ENCODE measurements at places on chromosomes 3 and 15.

- H3K4me1 ChIP-seq = no peaks in the 10 kb centered on the region
- DNase-seq = no peak
- no peaks in the 10 kb centered on the region for H3K36me3 ChIP-seq
- H3K27ac ChIP-seq = no peak overlapping the region
- H3K27me3 ChIP-seq = no peaks in the 10 kb centered on the region
- H3K4me3 ChIP-seq = no peak overlapping the region
Observed at GRCh38 chr3:193231201-193231600, 9.8 kb upstream of the PLAAT1 start.

DNA sequence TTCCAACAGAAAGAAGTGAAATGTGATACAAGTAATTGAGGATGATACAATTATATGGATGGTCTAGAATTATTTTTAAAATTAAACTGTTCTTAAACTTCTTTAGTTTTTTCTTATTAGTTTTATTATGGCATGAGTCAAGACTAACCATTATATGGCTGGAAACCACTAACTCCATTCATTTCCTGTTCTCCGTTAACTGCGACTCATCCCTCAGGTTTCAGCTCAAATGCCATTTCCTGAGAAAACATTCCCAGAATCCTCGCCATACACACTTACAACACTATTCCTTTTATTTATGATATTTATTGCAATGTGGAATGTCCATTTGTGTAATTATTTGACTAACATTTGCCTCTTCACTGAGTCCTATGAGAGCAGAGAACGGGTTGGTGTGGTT is 394.1 kb downstream of the SOX2 start:
- H3K36me3 ChIP-seq = no peaks in the 10 kb centered on the region
- no peaks in the 10 kb centered on the region for H3K27me3 ChIP-seq
- no peak for DNase-seq
- H3K27ac ChIP-seq = no peak overlapping the region

DNA sequence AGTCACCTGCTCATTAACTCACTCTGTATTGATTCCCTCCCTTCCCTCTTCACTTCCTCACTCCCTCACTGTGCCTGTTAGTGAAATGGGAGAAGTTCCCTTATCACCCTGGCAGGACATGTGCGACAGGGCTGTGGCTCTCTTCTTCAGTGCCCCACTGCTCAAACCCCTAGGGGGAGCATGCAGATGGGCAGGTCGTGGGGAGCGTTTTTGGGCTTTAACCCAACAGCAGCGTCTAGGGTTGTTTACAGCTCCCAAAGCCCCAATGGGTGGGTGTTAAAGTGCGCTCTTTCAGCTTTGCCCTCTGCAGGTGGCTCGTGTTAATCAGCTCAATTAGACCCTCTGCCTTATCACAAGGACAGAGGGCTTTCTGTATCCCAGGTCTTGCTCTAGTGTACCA is 447.8 kb upstream of the PROK2 start:
- no peaks in the 10 kb centered on the region for H3K4me1 ChIP-seq
- H3K4me3 ChIP-seq = no peak overlapping the region
- no peaks in the 10 kb centered on the region for H3K36me3 ChIP-seq
- DNase-seq = no peak
- no peaks in the 10 kb centered on the region for H3K27me3 ChIP-seq

- no peak overlapping the region for H3K27ac ChIP-seq
- no peak overlapping the region for H3K4me3 ChIP-seq
- no peak for DNase-seq
- H3K4me1 ChIP-seq = peaks cover 19% of the 10 kb centered on the region
Observed at GRCh38 chr3:45171283-45171682, 25.1 kb upstream of the CDCP1 start.

- H3K4me1 ChIP-seq = peaks cover 15% of the 10 kb centered on the region
- no peak for DNase-seq
- no peaks in the 10 kb centered on the region for H3K27me3 ChIP-seq
- peaks cover 7% of the 10 kb centered on the region for H3K36me3 ChIP-seq
- peak overlapping the region; percentile 97 for H3K27ac ChIP-seq
Observed at GRCh38 chr3:172040981-172041963, 1.9 kb downstream of the FNDC3B start.

- no peak for DNase-seq
- no peak overlapping the region for H3K27ac ChIP-seq
- H3K27me3 ChIP-seq = no peaks in the 10 kb centered on the region
- no peak overlapping the region for H3K4me3 ChIP-seq
- H3K4me1 ChIP-seq = no peaks in the 10 kb centered on the region
- H3K36me3 ChIP-seq = no peaks in the 10 kb centered on the region
Observed at GRCh38 chr3:156511987-156512677, 42.8 kb downstream of the SSR3 start.

DNA sequence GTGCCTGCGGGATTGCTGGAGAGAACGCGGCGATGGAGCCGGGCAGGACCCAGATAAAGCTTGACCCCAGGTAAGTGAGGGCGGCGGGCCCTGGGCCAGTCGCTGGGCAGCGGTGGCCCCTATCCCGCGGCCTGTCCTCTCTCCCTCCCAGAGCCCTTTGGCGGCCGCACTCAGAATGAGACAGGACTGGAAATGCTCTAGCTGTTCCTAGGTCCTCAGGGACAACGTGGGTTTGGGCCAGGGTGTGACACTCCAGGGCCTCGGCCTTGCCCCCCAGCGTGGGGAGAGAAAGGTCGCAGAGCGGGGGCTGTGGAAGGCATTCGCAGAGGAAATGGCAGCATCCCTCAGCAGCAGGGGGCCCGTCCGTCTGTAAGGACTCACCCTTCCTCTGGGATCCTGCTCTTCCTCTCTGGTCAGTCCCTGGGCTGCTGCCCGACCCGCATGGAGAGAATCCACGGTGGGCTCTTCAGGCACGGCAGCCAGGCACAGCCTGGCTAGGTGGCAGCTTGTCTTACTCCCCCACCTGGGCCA is 412 bp downstream of the SLC51A start:
- no peak overlapping the region for H3K4me3 ChIP-seq
- H3K36me3 ChIP-seq = no peaks in the 10 kb centered on the region
- H3K27me3 ChIP-seq = no peaks in the 10 kb centered on the region
- no peak for DNase-seq

DNA sequence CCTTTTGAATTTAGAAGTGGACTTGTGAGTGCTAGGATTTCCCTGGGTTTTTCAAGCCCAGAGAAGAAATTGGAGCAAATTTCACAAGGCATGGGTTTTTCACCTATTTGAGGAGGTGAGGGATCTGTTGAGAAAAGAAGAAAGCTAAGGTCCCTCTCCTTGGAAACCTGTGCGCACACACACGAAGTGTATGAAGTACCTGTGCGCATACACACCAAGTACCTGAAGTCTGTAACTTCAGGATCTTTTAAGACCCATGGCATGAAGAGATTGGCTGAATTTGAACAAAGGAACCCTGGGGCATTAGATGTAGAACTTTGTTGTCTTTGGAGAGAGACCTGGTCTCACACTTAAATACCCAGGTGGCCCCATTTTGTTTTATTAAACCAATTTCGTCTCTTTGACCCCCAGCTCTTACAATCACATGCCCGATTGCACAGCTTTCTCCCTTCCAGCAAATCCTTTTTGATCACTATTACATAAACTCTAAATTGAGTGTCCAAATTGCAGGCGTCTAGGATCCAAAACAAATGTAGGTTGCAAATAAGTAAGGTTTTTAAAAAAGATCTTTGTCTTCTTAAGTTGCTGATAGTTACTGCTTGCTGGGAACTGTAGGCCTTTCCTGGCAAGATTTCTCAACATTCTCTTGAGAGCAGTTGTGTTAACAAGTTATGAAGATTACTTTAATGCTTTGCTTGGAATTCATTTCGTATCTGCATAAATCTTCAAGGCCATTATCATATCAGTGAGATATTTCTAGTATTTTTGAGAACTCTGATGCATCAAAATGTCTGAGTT is 64.3 kb downstream of the CMTM8 start:
- H3K4me3 ChIP-seq = peak overlapping the region; percentile 8
- H3K4me1 ChIP-seq = peaks cover 33% of the 10 kb centered on the region
- no peaks in the 10 kb centered on the region for H3K36me3 ChIP-seq
- peak overlapping the region; percentile 66 for H3K27ac ChIP-seq
- no peak for DNase-seq
- no peaks in the 10 kb centered on the region for H3K27me3 ChIP-seq

- H3K27ac ChIP-seq = no peak overlapping the region
- H3K36me3 ChIP-seq = no peaks in the 10 kb centered on the region
- no peak overlapping the region for H3K4me3 ChIP-seq
- DNase-seq = no peak
- no peaks in the 10 kb centered on the region for H3K4me1 ChIP-seq
- H3K27me3 ChIP-seq = no peaks in the 10 kb centered on the region
Observed at GRCh38 chr3:171219258-171219657, 192.7 kb upstream of the SLC2A2 start.

GRCh38 chr15:99365242-99365641 is 114.0 kb downstream of the LRRC28 start:
- H3K36me3 ChIP-seq = no peaks in the 10 kb centered on the region
- no peak for DNase-seq
- H3K27me3 ChIP-seq = no peaks in the 10 kb centered on the region
- no peak overlapping the region for H3K4me3 ChIP-seq

DNA sequence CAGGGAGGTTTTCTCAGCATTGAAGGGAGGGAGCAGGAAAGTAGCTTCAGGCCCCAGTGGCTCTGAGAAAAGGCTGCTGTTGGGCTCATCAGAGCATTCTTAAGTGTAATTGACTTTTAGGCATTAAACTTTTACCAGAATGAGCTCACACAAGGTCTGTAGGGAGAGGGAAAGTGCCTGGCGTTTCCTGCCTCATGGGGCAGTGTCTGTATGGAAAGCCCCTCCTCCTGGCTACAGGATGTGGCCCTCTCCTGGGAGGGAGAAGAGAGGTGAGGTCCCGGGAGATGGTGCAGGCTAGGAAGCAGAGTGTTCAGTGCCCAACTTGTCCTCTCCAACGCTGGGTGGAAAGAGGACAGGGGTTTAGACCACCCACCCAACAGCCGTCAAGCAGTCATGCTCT is 21.3 kb upstream of the SCN10A start:
- no peak overlapping the region for H3K4me3 ChIP-seq
- no peak for DNase-seq
- H3K36me3 ChIP-seq = no peaks in the 10 kb centered on the region
- H3K27me3 ChIP-seq = no peaks in the 10 kb centered on the region

DNA sequence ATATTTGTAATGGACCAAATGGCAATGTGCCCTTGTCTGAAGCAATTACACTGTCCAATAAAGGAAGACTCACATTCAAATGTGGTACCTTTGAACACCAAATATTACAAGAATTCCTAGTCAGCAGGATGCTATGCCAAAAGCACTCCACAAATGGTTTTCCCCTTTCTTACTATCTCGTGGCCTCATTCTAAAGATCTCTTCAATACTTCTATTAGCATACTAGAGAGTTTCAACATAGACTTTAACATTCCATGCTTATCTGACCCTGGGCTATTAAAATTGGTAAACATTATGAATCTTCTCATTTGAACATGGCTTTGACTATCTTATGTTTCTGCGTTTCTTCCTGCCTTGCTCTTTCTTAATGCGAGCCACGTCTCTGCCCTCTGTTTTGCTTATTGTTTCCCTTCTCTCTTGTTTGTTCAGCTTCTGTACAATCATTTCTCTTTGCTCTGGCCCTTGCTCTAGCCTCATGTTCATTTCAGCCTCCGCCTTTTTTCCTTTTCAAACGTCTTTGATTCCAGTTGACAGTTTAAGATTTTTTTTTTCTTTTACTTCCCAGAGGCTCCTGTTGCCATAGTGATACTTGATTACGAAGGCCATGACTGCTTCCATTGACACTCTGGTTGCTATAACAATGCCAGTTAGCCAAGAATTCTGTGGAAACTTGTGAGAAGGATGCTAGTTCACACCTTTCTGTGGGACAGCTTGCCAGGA is 49.5 kb upstream of the SLC9A9 start:
- H3K4me3 ChIP-seq = no peak overlapping the region
- H3K27me3 ChIP-seq = no peaks in the 10 kb centered on the region
- no peaks in the 10 kb centered on the region for H3K36me3 ChIP-seq
- DNase-seq = no peak

GRCh38 chr15:69161079-69161877 is 843 bp downstream of the GLCE start:
- H3K27ac ChIP-seq = peak overlapping the region; percentile 76
- H3K4me3 ChIP-seq = peak overlapping the region; percentile 92
- no peaks in the 10 kb centered on the region for H3K36me3 ChIP-seq

DNA sequence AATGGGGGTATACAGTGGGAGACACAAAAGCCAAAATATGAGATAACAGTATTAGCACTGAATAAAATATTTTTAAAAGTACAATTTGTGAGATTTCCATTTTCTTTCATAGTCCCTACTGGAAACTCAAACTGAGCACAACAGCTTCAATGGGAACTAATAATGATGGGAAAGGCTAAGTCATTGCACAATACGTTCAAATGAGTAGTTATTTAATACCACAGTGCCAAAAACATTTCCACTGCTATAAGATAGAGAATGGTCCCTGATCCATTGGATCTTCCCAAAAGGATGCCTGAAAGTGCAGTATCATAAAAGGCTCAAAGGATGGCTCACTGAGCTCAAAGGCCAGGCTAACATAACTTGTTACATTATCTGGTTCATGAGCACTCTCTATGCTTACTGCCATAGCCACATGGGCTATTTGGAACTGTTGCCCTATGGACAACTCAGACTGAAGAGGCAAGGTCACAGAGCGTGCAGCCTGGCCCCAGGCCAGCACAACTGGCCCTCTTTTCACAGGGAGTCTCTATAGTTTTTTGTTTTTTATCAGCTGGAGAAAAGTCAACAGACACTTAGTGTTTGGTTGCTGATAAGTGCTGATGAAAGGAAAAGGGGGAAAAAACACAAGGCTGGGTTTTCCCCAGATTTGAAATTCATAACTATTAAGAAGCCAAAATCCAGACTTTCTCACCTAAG is 54.1 kb upstream of the PPIB start:
- no peak overlapping the region for H3K4me3 ChIP-seq
- H3K36me3 ChIP-seq = no peaks in the 10 kb centered on the region
- H3K27ac ChIP-seq = no peak overlapping the region
- H3K4me1 ChIP-seq = no peaks in the 10 kb centered on the region

- H3K36me3 ChIP-seq = no peaks in the 10 kb centered on the region
- DNase-seq = no peak
- H3K4me1 ChIP-seq = no peaks in the 10 kb centered on the region
Observed at GRCh38 chr15:33852570-33852969, 115.7 kb upstream of the CHRM5 start.

DNA sequence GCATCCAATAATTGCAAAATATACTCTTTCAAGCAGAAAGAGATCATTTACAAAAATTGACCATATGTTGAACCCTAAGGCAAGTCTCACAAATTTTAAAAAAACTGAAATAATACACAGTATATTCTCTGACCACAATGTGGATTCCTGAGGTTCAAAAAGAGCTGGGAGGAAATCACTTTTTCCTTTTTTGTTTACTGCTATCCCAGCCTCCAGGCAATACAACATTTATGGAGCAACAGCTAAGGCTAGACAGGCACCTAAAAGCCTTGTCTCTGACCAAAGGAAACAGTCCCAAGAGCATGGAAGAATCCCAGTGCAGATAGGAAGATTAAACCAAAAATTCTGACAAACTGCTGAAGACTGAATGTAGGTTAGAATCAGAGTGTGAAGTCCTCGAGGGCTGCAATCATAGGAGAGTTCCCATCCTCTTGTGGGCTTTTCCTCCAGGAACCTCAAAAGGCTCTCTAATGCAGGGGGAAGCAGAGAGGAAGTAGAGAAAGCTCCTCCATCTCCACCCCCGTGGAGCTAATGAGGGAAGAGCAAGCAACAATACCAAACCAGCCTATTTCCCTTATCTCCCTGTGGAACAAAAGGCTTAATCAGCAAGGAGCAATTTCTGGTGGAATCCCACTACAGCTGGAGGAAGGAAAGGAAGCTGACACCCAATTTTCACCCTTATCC is 57.0 kb downstream of the TMCC1 start:
- H3K27me3 ChIP-seq = no peaks in the 10 kb centered on the region
- no peak for DNase-seq
- no peak overlapping the region for H3K27ac ChIP-seq

- H3K4me3 ChIP-seq = no peak overlapping the region
- no peak overlapping the region for H3K27ac ChIP-seq
- no peaks in the 10 kb centered on the region for H3K36me3 ChIP-seq
- no peaks in the 10 kb centered on the region for H3K27me3 ChIP-seq
- H3K4me1 ChIP-seq = no peaks in the 10 kb centered on the region
Observed at GRCh38 chr15:89993349-89993748, 7.8 kb upstream of the ZNF710 start.
